ENCODE measurements at places on chromosomes 12 and 14.

DNA sequence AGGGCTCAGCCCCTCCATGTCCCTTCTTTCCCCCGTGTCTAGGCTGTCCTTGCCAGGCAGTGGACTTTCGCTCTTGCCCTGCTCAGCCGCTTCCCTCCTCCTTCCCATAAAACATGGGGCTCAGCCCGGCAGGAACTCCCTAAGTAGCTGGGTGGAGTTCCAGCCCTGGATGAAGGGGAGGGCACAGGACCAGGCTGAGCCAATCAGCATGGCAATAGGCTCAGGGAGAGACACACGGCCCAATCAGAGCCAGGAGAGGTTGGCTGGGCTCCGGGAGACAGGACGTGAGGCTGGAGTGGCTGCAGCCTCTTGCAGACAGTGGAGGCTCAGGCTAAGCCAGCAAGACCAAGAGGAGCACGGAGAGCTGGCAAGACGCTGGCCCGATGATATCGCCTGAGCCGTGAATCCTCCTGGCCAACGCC lies 54.3 kb downstream of the GALNT9 start:
- DNase-seq, result no peak

DNA sequence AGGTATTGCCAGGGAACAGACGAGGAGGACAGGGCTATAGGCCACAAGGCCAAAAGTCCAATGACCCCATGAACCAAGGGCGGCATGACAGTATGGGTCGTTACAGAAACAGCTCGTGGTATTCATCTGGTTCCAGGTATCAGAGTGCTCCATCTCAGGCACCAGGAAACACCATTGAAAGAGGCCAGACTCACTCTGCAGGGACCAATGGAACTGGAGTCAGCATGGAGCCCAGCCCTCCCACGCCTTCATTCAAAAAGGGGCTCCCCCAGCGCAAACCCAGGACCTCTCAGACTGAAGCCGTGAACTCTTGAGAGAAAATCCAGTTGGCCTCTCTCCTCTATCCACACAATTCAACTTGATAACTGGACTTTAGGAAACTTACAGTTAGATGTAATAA lies 12.9 kb upstream of the KCNH3 start:
- DNase-seq, result no peak

DNA sequence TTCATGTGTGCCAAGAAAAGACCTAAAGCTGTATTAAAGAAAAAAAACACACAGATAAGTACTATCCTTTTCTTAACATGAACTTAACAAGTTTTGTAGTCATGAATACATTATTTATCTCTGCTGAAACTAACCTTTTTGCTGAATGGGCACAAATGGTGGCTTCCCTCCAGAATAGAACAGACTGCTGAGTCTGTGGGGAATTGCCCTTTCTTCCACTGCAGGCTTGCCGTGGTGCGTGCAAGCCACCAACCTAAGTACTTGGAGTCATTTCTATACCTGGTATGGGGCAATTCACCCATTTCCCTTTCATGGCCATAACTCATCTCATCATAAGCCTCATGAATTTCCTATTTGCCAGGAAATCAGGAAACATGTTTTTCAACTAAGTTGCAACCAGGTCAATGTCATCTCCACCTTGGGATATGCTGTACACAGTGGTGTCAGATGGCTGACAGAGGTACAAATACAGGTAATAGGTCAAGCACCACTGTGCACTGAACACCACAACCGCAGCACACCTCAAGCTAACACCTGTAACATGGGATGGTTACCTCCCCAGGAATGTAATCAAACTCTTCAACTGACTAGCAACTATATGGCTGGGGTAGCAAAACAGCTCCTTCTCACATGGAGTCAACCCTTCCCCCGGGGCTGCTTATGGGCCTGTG lies 49.9 kb downstream of the CATSPERB start:
- DNase-seq, result no peak

GRCh38 chr12:71640316-71640715 lies 23.3 kb downstream of the ZFC3H1 start:
- no peak for DNase-seq

DNA sequence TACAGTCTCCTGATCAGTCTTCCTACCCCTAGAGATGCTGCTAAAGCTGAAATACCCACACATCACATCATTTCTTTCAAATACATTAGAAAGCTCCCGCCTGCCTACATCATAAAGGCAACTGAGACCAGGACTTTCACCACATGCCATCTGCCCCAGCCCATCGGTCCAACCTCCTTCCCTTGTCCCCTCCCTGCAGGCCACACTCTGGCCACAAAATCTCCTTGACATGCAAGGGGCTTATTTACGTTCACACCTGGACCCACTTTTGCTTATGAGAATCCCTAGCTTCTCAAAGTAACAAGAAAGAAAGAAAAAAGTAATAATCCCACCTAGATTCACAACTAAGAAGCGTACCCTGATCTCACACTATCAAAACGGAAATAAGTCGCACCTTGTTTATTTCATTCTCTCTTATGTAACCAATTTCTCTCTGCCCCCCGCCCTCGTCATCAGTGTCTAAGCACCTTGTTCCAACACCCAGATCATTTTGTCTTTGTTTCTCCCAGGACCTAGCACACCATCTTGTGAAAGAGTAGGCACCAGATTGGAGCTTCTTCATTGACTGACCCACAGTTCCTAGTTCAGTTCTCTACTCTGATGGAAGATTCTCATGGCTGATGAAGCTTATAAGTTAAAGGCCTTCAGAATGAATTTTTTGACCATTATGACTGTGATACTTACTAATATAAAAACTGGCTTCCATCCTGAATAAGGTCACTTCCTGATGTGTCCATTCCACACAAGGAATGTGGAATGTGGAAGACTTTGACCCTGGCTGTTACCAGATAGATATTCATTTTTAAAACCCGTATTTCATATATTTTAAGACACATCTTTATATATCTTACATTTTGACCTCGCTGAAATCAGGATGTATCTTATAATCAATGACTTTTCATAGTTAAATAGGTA lies 7.7 kb downstream of the WSB2 start:
- no peak for DNase-seq

DNA sequence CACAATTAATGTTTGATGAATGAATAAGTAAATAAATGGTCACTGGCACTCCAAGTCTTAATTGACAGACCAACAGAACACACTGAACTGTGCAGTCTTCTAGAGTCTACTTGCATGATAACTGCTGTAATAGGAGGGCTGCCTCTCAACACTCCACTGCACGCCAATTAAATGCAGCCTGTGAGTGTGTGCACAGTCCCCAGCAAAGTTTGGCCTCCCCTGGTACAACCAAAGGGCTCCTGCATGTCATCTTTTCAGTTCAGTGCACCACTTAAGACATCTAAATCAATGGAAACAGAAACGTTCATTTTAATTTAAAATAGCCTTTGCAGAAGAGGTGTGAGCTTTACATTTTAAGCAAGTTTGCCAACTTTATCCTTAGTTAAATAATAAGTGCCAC lies 121.7 kb upstream of the USP15 start:
- DNase-seq, result no peak

- DNase-seq, result no peak
These were observed 936 bp downstream of the TFCP2 start for GRCh38 chr12:51171884-51172514.

DNA sequence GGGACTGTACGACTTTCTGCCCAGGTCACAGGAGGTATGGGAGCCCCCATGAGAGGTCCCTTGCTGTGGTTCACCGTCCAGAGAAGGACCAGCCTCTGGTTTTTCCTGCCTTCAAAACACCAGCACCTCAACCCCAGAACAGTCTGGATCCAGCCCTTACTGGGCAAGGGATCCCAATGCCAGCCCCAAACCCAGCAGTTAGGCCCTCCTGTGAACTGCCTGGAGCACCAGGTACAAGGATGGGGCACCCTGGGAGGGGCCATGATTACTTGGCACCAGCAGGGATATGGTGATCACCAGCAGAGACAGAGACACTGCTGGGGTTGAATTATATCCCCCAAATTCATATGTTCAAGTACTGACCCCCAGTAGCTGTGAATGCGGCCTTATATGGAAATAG lies 20.0 kb downstream of the ANHX start:
- DNase-seq, result no peak

DNA sequence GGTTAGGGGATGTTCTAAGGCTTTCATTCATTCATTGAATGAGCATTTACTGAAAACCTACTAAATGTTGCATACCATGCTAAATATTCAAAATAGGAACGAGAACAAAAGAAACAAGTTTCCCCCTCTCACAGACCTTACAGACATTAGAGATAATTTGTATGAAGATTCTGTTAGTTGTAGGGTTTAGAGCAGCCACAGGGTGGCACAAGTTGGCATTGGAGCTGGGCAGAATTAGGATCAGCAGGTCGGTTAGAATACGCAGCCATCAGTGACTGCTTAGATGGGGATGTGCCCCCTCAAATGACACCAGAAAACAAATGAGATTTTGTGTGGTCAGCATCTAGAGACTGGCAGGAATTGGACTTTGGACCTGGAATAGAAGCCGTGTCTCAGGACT lies 166.3 kb upstream of the DAAM1 start:
- no peak for DNase-seq

DNA sequence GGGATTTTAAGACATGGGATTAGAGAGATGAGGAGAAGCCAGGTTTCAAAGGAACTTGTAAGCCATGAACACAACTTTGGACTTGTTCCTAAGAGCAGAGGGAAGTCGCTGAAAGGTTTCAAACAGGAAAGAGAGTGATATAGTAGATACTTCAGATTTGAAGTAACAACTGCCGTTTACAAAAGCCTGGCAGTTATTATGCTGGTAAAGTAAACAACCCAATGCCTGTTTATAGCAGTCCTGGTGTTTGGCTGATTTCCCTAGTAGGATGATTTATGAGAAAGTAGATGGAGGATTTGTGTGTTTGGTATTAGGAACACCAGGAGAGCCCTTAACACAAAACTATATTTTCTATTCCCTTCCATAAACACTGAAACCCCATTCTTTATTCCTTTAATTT lies 285.7 kb downstream of the RMST start:
- DNase-seq, result no peak

DNA sequence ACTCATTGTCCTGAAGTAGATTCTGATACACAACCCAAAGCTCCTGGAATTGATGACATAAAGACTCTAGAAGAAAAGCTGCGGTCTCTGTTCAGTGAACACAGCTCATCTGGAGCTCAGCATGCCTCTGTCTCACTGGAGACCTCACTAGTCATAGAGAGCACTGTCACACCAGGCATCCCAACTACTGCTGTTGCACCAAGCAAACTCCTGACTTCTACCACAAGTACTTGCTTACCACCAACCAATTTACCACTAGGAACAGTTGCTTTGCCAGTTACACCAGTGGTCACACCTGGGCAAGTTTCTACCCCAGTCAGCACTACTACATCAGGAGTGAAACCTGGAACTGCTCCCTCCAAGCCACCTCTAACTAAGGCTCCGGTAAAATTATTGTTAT lies 63.8 kb downstream of the RAD52 start:
- no peak for DNase-seq

Data from stimulated activated CD4-positive, alpha-beta T cell treated with anti-CD3 and anti-CD28 coated beads, TNF-alpha, amount 100 ng/mL, for 24 hours (primary cell).